ENCODE measurements at places on chromosomes 4 and X.

DNA sequence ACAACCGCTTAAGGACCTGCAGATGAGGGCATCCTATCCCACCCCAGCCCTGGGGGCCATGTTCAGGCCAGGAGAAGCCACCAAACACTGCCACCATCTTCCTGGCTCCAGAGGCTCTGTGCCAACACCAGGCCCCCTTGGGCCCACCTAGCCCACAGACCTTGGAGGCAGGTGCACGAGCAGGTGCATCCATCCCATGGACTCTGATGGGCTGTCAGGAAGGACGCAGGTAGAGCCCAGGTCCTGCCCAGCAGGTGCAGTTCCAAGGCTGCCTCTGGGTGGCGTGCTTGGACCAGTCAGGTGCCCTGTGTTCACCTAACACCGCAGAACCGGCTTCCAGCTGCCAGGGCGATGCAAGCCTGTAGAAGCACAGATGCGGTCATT lies 22.8 kb upstream of the PDE6B start:
- DNase-seq, result no peak

DNA sequence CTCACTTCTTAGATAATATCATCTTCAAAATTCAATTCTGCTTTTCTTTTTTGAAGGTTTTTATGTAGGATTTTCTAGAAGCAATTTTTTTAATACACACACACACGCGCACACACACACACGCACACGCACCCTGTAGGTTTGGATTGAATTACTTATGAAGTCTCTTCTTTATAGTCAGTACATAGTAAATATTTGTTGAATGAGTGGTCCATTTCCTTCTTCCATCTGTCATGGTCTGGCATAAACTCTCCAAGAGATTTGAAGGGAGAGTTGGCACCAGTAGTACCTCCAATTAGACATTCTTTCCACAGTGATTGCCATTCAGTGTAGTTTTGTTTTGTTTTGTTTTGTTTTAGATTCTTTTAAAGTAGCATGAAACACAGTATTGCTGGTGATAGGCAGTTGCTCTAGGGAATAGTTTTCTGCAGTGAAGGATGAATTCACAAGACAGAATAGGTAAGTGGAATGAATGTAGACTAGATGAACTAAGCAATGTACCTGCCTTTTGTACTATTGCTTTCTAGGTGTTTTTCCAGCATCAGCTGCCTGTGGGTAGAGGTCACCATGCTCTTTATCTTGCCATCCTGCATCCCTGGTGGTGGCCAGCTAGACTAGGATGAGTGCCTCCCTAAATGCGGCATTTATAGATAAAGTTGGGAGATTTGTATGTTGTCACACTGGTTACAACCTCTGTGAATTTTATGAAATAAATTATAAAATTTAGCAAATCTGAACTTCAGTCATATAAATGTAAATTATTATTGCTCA lies 20.5 kb downstream of the PDLIM5 start:
- DNase-seq, result no peak

GRCh38 chrX:71935476-71935875 lies 24.8 kb downstream of the NHSL2 start:
- DNase-seq, result no peak

GRCh38 chrX:118349188-118349587 lies 3.3 kb downstream of the WDR44 start:
- DNase-seq, result no peak

- no peak for DNase-seq
Observed at GRCh38 chr4:124884316-124884715, 171.8 kb upstream of the ANKRD50 start.

DNA sequence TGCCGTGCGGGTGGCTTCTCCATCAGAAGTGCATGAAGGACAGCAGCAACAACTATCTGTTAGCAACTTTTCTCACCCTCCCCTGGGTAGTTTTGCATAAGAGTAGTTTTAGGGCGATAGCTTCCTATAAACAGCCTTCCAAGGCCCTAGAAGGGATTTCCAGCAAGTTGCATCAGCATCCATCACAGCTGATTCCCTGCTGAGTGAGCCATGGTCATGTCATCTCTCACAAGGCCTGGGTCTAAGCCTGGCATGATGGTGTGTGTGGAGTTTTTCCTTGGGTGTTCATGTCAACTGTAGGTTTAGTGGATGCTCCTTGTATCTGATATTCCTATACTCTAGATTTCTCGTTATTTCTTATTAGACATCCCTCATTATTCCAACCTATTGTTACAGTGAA lies 2324.7 kb upstream of the AGA start:
- no peak for DNase-seq

GRCh38 chrX:15721911-15722310 lies 16.2 kb upstream of the CA5B start:
- no peak for DNase-seq

DNA sequence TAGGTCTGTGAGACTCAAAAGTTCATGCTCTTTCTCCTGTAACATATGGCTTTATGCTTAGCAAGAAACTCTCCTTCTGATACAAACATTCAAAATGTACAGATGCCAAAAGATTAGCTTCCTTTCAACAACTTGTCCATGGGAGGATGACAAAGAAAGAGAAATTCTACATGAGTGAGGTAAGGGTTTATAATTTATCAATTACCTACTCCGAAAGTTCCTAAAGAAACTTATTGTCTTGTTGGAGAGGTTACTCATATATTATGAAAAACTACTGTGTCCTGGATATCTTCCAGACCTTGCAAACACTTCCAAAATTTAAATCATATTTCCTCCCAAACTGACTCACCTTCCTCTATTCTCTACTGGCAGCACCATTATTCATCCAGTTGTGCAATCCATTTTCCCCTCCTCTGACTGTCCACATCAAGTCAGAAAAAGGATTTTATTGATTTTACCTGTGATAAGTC lies 65.1 kb downstream of the ENPEP start:
- no peak for DNase-seq
